ENCODE measurements at places on chromosomes 5 and 9. TPM values are rescaled to one million over a fixed set of nuclear protein-coding genes. Genes with fewer than 3 reads are reported as not detected.

CNTLN gene
- 12.2 TPM for total RNA-seq

DAB2IP gene
- 70.3 TPM for total RNA-seq

LHX6 gene
- total RNA-seq: 12.2 TPM

PCDHGA10 gene
- 6.1 TPM for total RNA-seq

F12 gene
- 0.23 TPM for total RNA-seq

DNA sequence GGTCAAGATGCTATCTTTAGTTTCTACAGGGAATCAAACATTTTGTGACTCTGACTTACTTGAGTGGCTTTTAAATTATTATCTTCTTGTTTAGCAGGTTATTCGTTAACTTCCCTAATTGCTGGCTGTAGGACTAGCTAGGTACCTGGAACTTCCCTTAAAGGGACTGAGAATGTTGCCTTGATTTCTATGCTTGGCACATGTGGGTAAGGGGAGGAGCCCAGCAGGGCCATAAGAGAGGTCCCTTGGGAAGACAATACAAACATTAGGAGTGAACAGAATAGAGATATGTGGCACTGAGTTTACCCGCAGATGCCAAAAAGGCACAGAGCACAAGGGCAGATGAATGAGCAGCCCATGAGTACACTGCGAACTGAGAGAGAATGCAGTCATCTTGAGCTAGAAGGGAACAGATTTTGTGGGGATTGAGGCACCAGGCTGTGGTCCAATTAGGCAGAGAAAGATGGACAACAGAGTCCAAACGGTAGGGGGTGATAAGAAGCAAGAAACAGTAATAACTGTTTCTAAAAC, 9.8 kb downstream of the CKMT2 start:
- no peak overlapping the region for H3K4me3 ChIP-seq
- no peaks in the 10 kb centered on the region for H3K27me3 ChIP-seq
- no peak for DNase-seq
- no peaks in the 10 kb centered on the region for H3K4me1 ChIP-seq

DNA sequence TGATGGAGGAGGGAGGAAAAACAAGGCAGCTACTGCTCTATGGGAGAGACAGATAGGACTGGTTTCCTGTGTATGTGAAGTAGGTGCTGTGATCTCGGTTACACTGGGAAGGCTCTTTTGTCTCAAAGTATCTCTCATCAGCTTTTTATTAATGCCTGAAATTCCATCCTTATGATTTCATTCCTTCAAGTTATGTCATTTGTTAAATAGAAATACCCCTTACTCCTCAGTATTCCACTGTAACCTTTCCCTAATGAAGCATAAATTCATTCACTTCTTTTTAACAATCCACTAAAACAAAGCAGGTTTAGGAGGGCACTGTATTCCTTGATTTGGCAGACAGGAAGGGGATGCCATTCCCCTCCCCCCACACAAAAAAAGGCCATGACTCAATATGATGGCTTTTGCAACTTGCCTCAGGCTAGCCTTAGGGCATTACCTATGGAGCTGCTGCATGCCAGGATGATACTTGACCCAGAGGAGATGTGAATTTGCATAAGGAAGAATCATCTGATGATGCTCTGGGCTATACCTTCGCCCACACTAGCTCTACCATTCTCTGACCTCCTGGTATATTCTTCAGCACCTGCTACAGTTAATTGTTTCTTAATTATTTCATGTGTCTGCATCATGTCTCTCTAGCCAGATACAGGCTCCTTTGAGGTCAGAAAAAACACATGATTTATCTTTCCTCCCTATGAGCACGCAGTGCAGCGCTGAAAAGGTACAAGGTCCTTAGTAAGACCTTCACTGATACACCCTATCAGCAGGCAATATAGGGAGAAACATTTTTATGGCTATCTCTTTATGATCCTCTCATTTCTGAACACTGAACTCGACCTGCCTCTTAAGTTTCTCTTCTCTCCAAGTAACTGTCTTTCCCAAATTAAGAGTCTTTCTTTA, 26.3 kb downstream of the NR3C1 start:
- no peak for DNase-seq
- H3K4me1 ChIP-seq: peaks cover 15% of the 10 kb centered on the region
- H3K27me3 ChIP-seq: no peaks in the 10 kb centered on the region
- H3K36me3 ChIP-seq: no peaks in the 10 kb centered on the region
- no peak overlapping the region for H3K4me3 ChIP-seq
- H3K27ac ChIP-seq: no peak overlapping the region

DNA sequence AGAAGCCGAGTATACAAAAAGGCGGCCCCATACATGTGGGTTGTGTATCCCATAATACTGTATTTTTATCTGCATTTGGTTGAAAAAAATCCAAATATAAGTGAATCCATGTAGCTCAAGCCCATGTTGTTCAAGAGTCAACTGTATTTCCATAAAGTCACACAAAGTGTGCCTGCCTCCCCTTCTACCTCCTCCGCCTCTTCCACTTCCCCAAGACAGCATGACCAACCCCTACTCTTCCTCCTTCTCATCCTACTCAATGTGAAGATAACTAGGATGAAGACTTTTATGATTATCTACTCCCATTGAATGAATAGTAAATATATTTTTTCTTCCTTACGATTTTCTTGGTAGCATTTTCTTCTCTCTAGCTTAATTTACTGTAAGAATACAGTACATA, 92.7 kb downstream of the RFX3 start:
- no peaks in the 10 kb centered on the region for H3K27me3 ChIP-seq
- DNase-seq: no peak

- no peak overlapping the region for H3K4me3 ChIP-seq
- H3K27ac ChIP-seq: no peak overlapping the region
- H3K36me3 ChIP-seq: no peaks in the 10 kb centered on the region
- peak; percentile 30 for DNase-seq
- no peaks in the 10 kb centered on the region for H3K27me3 ChIP-seq
Measured at GRCh38 chr5:1278656-1279442, 16.0 kb downstream of the TERT start.
